Mesenteric fat pad (tissue), 1 donor: ENCODE measurements at places on chromosomes 4 and X.

- no peak for DNase-seq
These were observed 13.2 kb downstream of the RTL8B start for GRCh38 chrX:135009057-135009610.

DNA sequence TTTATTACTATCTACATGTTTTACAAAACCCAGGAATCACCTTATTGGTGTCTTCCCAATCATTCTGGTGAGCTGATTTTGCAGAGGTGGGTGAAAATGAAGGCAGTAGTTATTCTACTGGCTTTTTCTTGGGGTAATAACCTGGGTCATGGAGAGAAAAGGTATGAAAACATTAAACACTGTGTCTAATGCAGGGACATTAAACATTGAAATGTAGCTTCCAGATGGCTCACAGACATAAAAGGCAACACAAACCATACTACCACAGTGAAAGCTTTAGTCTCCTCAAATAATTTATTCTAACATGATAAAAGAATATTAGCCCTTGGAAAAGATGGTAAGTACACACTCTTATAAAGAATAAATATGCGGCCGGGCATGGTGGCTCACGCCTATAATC lies 8.0 kb downstream of the SETD7 start:
- no peak for DNase-seq

- DNase-seq, result no peak
These were observed 13.1 kb downstream of the MED12 start for GRCh38 chrX:71131510-71131909.

DNA sequence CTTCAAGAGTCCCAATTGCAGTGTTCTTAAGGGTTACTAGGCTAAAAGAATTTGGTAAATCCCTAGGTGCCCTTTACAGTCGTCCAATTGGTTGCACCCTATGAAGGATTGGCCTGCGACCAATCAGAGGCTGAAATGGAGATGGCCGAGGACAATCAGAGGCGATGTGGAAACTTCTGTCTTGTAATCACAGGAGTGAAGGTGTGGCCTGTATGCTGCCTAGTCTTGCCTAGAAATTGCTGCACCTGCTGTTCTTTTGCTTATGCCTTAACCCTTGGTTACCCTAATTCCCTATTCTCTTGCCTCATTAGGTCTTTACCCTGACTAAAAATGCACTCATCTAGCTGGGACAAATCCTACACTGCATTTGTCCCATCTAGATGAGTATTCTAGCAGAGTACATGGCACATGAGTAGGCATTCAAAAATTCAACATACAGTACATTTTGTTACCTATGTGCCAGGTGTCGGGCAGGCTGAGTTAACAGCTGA lies 1.0 kb upstream of the DCK start:
- no peak for DNase-seq

GRCh38 chrX:136146614-136147314 lies 569 bp upstream of the FHL1 start:
- DNase-seq, result no peak

DNA sequence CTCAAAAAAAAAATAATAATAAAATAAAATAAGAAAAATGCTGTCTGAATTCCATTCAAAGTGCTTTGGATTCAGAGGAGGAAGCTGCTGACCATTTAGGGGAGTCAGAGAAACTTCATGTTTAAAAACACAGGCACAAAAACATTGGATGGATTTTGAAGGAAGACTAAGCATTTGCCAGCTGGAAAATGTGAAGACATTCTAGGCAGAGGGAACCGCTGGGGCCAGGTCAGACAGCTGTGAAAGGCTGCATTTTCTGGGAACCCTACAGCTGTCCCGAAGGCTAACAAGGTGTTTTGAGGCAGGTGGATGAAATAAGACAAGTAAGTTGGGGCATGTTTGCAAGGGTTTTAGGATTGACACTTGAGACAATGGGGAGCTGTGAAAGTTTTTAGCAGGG lies 38.6 kb downstream of the ING2 start:
- no peak for DNase-seq

- DNase-seq, result no peak
These were observed 10.8 kb upstream of the TMPRSS11B start for GRCh38 chr4:68256284-68256683.

- DNase-seq, result no peak
These were observed 53.6 kb downstream of the MAP7D2 start for GRCh38 chrX:20063153-20063552.

- no peak for DNase-seq
These were observed 83.2 kb upstream of the TBC1D9 start for GRCh38 chr4:140839406-140839805.

GRCh38 chr4:109821185-109821584 lies 5.6 kb downstream of the GAR1 start:
- DNase-seq, result no peak

DNA sequence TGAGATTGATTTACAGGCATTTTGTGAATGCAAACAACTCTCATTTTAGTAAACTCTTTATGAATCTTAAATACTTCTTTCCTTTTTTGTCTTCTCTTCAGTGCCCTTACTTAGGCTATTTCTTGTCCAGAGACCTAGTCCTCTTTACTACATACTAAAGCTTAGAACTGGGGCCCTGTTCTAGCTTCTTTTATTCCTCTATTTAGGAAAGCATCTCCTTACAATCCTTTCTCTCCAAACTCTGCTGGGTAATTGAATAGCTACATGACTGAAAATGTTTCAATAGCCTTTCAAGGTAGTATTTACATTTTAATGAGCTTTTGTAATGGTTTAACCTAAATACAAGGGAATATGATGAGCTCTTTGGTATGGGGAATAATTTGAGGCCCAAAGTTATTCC lies 1701.5 kb upstream of the TENM3 start:
- no peak for DNase-seq

GRCh38 chr4:186775902-186776301 lies 52.2 kb upstream of the FAT1 start:
- DNase-seq, result no peak

- no peak for DNase-seq
These were observed 28.2 kb downstream of the SULT1E1 start for GRCh38 chr4:69831646-69832325.

DNA sequence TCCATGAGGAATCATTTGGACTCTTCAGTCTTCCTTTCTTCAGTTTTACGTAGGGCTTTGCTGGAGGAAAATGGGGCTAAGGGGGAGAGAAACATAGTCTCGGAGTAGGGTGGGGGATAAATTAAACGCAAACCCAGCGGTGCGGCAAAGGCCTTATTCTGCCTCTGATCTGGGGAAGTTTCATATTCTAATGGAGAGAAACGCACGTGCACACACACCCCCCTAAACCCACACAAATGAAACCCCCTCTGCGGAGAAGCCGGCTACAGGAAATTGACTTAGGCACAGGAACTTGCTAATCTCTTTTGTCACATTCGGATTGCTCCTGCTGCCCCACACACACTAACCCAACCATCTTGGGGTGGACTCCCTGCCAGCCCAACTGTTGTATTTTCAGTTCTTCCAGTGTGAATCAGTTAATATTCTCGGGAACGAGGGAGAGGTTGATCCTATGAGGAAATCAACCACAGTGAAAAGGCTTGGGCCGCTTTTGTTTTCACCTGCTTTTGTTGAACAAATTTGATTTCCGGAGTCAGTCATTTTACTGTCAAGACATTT lies at the start of gene RHOH:
RHOH (plus strand) TSS at position 308 of the 558 bp plus-strand sequence. CDS start 46,356 bp downstream, outside the sequence.
- DNase-seq, result no peak

DNA sequence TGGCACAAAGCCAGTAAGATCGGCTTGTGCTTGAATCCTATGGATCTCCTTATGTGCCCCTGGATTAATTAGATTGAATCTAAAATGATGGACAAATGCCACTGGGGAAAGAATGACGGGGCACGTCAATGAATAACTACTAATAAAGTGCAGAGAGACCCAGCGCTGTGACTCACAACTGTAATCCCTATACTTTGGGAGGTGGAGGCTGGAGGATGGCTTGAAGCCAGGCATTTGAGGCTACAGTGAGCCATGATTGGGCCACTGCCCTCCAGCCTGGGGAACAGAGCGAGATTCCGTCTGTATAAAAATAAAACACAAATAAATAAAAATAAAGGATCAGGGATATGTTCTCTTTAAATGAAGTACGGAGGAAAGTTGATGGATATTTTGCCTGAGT lies 179.4 kb downstream of the DCHS2 start:
- DNase-seq, result no peak

DNA sequence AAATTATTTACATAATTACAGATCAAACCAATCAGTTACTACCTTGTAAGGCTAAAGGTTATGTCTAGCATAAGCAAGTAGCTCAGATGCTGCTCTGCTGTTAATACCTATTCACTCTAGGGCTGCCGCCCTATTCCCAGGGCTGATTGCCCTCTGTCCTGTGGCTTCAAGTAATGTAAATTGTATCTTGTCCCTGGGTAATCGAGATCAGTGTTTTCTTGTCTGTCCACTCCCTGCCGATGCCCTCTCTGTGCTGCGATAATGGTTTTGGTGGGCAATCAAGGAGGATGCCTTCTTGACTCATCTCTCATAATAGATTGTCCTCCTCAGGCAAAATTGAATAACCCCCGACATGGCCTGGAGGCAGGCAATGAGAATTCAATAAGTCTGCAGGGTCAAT lies 641.0 kb upstream of the PITX2 start:
- DNase-seq, result no peak

DNA sequence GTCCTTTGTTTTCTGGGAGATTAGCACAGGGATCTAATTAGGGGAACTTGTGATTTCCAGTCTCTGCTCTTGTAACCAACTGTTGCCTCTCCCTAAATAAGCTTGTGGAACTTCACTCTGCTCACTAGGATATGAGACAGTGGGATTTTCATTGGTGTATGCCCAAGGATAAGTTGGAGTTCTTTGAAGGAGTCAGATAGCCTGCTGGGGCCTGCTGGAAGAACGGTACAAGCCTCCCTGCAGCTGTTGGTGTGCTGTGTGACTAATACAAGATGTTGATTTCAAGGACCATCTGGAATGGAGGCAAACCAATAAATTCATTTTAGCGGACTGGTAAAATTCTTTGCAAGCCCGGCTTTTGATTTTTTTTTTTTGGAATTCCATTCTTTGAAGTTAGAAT lies 167.0 kb downstream of the AASDH start:
- no peak for DNase-seq

GRCh38 chr4:175871774-175872405 lies 59.8 kb upstream of the GPM6A start:
- no peak for DNase-seq
